CD4-positive, alpha-beta T cell (primary cell): ENCODE measurements at places on chromosomes 2 and 18. TPM values are rescaled to one million over a fixed set of nuclear protein-coding genes. Genes with fewer than 3 reads are reported as not detected.

The IL1R2 gene
- total RNA-seq: 0.47 TPM

The LIPG gene
- total RNA-seq: not detected

The SEPTIN10 gene
- 2.6 TPM for total RNA-seq

The CD28 gene
- 130 TPM for total RNA-seq

The HAAO gene
- total RNA-seq: not detected

The ANKRD23 gene
- total RNA-seq: 10.4 TPM

The POTEJ gene
- not detected for total RNA-seq

The AP1S3 gene
- total RNA-seq: 0.50 TPM

The XPO1 gene
- 111 TPM for total RNA-seq

The COL6A3 gene
- 1.3 TPM for total RNA-seq

The RAX gene
- not detected for total RNA-seq

The KCNG2 gene
- total RNA-seq: not detected

The TMEM198 gene
- 0.91 TPM for total RNA-seq

The CAPN13 gene
- total RNA-seq: not detected

The ASB18 gene
- not detected for total RNA-seq

The MYCN gene
- not detected for total RNA-seq

The UNC50 gene
- 17.1 TPM for total RNA-seq

The NUP35 gene
- total RNA-seq: 13.1 TPM

The SH3RF3 gene
- total RNA-seq: 5.2 TPM

The IL36RN gene
- total RNA-seq: not detected

The IL36B gene
- total RNA-seq: not detected

The HOXD11 gene
- not detected for total RNA-seq

The HOXD13 gene
- not detected for total RNA-seq

The DAPL1 gene
- total RNA-seq: not detected

The RAB11FIP5 gene
- total RNA-seq: 13.8 TPM

The CHAC2 gene
- total RNA-seq: 0.85 TPM

The KCNK3 gene
- total RNA-seq: not detected

The ATOH8 gene
- total RNA-seq: not detected

The IGFBP2 gene
- total RNA-seq: not detected

The PSD4 gene
- 96.5 TPM for total RNA-seq

The UGT1A8 gene
- not detected for total RNA-seq

The MRO gene
- total RNA-seq: not detected

The HNRNPA3 gene
- 162 TPM for total RNA-seq

The TRPM8 gene
- total RNA-seq: not detected

The PLGLB2 gene
- total RNA-seq: 1.6 TPM
